ENCODE measurements at places on chromosomes 3 and 15. TPM values are rescaled to one million over a fixed set of nuclear protein-coding genes. Genes with fewer than 3 reads are reported as not detected.

The SOX2 gene
- total RNA-seq = 0.07 TPM

The RYR3 gene
- total RNA-seq = 0.02 TPM

The IL17RD gene
- not detected for total RNA-seq

The MST1 gene
- total RNA-seq = 6.5 TPM

The TUSC2 gene
- total RNA-seq = 29.9 TPM

The DUOXA1 gene
- total RNA-seq = not detected

The SERINC4 gene
- 0.39 TPM for total RNA-seq

The ADCY5 gene
- total RNA-seq = not detected

The MITF gene
- total RNA-seq = 0.54 TPM

The SQOR gene
- total RNA-seq = 100 TPM

The ASTE1 gene
- total RNA-seq = 9.6 TPM

The NIPA2 gene
- total RNA-seq = 71.2 TPM

The AHSG gene
- total RNA-seq = 0.16 TPM

All from activated T-helper 1 cell treated with anti-CD3 and anti-CD28 coated beads, Interleukin-12 subunit alpha, Interleukin-12 subunit beta, Interleukin-2, Interleukin-4 antibody, amounts not matched to agents 30 ng/mL and 10 ng/mL and 1 ng/mL, durations not matched to agents 14 hours and 24 hours and 36 hours (primary cell).